ENCODE measurements at places on chromosomes 13 and 19.

GRCh38 chr13:106295971-106296370 is 239.5 kb downstream of the EFNB2 start:
- no peak for DNase-seq

GRCh38 chr19:55581823-55582223 is 1.2 kb upstream of the ZNF579 start:
- no peak for DNase-seq

- no peak for DNase-seq
These were observed 13.8 kb downstream of the TMTC4 start for GRCh38 chr13:100660761-100661160.

DNA sequence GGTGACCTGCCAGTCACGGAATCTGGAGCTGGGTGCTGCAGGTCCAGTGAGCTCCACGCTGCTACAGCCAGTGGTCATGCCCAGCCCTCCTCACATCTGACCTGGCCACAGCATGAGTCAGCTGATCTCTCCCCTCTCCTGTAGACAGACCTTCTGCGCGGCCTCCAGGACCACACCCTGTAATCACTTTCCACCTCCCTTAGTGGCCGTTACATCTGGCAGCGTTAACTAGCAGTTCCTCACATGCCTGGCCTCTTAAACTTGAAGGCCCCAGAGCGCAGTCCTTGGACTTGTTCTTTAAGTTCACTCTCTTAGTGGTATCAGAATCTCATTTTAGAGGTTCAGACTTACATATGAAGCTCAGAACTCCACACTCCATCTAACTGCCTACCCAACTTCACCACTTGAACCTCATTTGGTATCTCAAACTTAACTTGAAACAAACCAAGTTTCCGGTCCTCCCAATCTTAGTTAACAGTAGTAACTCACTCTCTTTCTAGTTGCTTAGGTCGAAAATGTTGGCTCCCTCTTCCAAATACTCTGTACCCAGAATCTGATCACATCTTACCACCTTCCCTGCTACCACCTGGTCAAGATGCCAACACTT is 22.7 kb downstream of the MIPEP start:
- DNase-seq, result no peak

DNA sequence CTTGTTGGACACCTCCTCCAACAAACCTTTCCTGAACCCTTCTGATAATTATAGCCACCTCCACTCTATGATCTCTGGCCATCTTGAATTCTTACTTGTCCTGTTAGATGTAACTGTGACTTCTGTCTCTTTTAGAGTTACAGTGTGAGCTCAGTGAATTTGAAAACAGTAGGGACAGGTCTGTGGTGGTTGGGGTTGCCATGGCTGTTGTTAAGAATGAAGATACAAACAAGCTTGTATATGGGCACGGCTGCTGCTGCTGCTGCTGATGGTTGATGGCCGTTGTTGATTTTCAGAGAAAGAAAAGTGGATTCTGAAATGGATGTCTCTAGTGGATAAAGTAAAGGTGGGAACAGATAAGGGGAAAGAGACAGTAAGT is 101.5 kb downstream of the STARD13 start:
- DNase-seq, result no peak

GRCh38 chr19:35859414-35859813 is 2.7 kb downstream of the KIRREL2 start:
- DNase-seq, result no peak

DNA sequence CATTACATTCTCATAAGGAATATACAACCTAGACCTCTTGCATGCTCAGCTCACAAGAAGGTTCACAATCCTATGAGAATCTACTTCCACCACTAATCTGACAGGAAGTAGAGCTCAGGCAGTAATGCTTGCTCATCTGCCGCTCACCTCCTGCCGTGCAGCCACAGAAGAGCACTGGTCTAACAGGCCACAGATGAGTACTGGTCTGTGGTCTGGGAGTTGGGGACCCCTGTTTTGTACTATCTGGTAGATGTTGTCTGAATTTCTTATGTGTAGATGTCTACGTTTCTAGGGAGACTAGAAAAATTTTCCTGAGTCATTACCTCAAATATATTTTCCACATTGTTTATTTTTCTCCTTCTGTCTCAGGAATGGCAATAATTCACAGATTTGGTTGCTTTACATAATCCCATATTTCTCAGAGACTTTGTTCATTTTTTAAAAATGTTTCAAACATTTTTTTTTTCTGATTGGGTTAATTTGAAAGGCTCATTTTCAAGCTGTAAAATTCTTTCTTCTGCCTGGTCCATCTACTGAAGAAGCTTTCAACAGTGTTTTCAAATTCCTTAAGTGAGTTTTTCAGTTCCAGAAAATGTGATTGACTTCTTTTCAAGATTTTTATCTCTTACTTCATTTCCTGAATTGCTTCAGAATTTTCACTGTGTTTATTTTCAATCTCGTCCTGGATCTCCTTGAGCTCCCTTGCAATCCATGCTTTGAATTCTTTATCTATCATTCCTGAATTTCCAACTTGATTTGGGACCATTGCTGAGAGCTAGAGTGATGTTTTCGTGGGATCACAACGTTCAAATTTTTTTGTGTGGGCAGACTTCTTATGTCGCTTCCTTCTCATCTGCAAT is 1322.2 kb downstream of the PCDH9 start:
- no peak for DNase-seq

GRCh38 chr19:4456476-4456842 is 1.1 kb downstream of the UBXN6 start:
- no peak for DNase-seq

DNA sequence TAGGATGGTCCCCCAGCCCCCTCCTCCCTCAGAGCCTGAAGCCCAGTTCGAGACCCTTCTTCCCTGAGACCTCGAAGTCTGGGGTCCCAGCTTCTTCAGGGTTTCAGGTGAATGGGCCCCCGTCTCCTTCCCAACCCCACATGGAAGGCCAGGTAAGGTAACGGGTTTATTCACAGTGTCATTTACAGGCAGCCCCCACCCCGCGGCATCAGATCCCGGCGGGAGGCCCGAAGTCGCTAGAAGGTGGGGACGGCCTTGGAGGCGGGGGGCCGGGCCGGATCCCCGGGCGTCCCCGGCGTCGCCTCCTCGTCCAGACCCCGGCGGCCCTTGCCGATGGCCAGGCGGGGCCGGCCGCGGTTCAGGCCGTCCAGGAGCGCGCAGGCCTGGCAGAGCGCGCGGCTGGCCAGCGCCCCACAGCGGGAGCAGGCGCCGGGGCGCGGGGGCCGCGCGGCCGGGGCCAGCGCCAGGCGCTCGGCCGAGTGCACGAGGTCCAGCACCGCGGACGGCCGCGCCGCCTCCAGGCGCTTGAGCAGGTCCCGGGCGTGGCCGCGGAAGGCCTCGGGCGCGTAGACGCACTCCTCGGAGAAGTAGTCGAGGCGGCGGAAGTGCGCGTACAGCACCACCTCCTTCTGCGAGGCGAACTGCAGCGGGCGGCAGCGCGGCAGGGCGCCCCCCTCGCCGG is 9.7 kb downstream of the CTU1 start:
- DNase-seq, result no peak

DNA sequence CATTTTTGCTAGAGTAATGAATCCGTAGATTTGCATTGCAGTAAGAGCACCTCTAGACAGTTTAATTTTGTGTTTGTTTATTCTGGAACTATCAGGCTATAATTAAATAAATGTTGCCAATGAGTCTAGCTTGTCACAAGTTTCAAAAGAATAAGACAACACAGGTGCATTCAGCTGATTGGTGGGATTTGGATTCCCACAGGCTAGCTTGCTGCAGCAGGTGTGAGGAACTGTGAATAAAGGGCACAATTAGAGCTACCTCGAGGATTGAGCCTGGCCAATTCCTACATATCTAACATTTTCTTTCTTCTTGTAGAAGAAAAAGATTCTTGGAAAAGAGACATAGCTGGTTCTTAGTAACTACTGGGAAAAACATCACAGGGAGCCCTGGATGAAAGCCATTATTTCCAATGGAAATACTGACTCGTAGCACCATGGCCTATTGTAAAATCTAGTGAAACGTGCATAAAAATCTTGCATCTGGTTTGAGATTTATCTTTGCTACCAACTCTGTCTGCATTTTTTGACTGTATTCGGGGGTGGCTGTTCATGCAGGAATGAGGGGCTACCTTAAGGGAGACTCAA is 360.9 kb downstream of the FGF9 start:
- no peak for DNase-seq

DNA sequence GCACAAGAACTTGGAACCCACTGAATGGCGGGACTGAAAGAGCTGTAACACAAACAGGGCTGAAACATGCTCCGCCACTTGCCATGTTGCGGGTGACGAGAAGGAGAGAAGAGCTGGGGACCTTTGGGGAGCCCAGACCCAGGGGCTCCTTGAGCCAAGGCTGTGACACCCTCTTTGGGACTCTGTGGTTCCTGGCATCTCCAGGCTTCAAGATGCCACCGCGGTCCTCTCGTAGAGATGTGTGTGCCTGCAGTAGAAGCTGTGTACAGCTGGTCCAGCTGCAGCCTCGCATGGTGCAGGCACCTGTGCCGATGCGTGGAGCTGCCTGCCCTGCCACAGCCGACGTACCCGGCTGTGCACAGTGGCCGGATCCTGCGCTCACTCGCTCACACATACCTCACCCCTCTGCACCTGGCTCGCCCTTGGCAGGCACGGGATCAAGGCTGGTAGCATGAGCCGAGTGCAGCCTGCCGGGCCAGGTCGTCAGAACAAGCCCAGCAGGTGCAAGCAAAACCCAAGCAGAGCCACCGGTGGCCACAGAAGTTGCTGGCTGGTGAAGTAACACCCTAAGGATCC is 1385.8 kb downstream of the PCDH9 start:
- no peak for DNase-seq

DNA sequence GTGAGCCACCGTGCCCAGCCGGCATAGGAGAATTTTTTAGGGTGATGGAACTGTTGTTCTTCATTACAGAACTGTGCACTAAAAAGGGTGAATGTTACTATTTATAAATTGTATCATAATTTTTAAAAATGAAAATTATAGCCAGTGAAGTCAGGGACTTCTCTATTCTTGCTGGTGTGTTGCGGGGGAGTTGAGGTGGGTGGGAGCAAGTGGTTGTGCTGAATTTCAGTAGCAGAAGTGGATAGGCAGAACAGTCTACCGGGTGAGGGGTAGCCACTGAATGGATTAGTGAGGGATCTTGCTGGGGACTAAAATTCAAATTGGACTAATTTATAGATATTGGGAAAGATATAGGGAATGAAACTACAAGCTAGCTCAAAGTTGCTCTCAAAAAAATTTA is 74.0 kb downstream of the CAB39L start:
- no peak for DNase-seq

DNA sequence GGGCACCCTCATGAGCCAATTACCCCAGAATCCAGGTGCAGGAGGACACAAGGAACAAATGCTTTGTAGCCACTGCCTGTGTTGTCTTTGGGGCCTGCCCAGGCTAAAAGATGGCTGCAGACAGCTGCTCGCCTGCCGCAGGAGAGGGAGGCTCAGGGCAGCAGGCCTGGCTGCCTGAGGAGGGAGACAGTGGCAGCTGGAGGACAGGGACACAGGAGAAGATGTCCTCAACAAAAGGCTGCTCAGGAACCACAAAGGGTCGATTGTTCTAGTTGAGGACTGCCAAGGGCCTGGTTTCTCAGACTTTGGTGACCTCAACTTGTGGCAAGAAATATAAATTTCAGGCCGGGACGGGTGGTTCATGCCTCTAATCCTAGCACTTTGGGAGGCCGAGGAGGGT is 7.6 kb downstream of the SIRT2 start:
- no peak for DNase-seq

GRCh38 chr19:16588824-16589577 is 16.8 kb upstream of the SLC35E1 start:
- DNase-seq, result no peak

DNA sequence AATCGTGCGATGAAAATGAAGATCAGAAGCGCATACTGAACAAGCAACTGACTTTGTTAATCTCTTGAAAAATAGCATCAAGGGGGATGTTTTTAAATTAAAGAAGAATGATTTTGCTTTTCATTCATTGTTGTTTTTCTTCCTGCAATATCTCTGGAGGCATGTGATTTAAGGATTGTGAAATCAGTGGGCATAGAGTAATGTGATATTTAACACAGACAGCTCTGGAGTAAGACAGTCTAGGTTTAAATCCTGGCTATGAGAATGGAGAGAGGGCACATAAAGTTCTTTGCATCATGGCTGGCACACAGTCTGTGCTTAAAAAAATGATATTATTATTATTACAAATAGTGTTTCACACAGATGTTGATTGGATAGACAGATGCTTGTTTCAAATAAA is 243.1 kb upstream of the NBEA start:
- no peak for DNase-seq

- DNase-seq, result no peak
These were observed 26.9 kb upstream of the RCBTB2 start for GRCh38 chr13:48559638-48560320.

DNA sequence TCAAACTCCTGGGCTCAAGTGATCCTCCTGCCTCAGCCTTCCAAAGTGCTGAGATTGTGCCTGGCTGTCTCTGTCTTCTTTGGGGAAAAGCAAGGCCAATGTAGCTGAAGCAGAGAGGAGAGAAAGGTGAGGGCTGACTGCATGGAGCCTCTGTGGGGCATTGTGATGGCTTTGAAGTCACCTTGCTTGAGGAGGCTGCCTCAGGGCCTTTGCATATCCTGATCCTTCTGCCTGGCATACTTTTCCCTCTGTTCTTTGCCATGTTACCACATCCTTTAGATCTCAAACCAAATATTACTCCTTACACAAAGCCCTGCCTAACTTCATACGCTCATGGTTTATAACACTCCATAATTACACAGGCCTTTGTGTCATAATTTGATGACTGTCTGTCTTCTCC is 9.4 kb upstream of the PPP5C start:
- no peak for DNase-seq

GRCh38 chr19:2478756-2479555 is 3.0 kb downstream of the GADD45B start:
- no peak for DNase-seq

DNA sequence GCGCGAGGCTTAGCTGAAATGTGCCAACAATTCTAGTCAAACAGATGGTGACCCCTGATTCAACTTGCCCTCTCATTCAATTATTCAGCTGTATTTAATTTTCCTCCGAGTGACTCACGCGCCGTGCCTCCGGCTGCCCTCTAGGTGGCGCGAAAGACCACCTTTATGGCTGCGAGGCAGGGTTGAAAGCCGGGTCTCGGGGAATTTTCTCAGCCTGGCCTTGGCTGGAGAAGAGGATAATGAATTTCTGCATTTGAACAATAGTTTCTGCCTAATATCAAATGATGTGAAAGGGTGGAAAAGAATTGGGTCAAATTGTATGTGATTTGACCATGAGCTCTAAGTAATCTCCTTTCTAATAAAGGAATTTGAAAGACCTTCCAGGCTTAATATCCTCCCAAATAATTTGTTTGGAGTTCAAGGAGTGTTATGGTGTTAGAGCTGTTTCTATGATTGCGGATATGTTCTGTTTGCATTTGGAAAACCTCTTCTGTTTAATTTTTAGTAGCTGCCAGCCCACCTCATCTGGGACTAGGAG is 310.9 kb downstream of the ZNF536 start:
- DNase-seq, result peak; percentile 77

GRCh38 chr19:55253842-55254624 is 4.8 kb downstream of the PPP6R1 start:
- DNase-seq, result no peak

All from NCI-H1105 (cell line).